ENCODE measurements at places on chromosomes 4 and X. TPM values are rescaled to one million over a fixed set of nuclear protein-coding genes. Genes with fewer than 3 reads are reported as not detected.

- no peak for DNase-seq
Observed at GRCh38 chr4:129008096-129008495, 85.2 kb downstream of the SCLT1 start.

- DNase-seq = no peak
Observed at GRCh38 chr4:17060230-17060629, 161.8 kb upstream of the LDB2 start.

GRCh38 chr4:47427935-47428334, 35.6 kb downstream of the COMMD8 start:
- DNase-seq = no peak

GRCh38 chr4:53376900-53377299, 541 bp upstream of the FIP1L1 start:
- no peak for DNase-seq

- no peak for DNase-seq
Observed at GRCh38 chrX:47501226-47502074, 18.4 kb upstream of the ZNF41 start.

GRCh38 chr4:76781698-76782595, 116.0 kb downstream of the SOWAHB start:
- no peak for DNase-seq

AWAT2 gene
- not detected for polyA plus RNA-seq

SYP gene
- polyA plus RNA-seq = 2.9 TPM

DNA sequence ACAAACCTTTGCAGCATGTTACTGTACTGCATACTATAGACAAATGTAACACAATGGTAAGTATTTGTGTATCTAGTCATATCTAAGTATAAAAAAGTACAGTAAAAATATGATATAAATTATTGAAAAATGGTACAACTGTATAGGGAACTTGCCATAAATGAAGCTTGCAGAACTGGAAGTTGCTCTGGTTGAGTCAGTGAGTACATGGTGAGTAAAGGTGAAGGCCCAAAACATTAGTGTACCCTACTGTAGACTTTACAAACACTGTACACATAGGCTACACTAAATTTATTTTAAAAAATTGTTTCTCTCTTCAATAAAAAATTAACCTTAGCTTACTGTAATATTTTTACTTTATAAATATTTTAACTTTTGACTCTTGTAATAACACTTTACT, 25.8 kb downstream of the SPIN3 start:
- DNase-seq = no peak
